ENCODE measurements at places on chromosomes 12 and 14.

GRCh38 chr12:43277651-43278540 is 274.1 kb downstream of the ADAMTS20 start:
- DNase-seq = peak; percentile 90

GRCh38 chr12:11553871-11554533 is 95.5 kb upstream of the ETV6 start:
- DNase-seq = peak; percentile 73

DNA sequence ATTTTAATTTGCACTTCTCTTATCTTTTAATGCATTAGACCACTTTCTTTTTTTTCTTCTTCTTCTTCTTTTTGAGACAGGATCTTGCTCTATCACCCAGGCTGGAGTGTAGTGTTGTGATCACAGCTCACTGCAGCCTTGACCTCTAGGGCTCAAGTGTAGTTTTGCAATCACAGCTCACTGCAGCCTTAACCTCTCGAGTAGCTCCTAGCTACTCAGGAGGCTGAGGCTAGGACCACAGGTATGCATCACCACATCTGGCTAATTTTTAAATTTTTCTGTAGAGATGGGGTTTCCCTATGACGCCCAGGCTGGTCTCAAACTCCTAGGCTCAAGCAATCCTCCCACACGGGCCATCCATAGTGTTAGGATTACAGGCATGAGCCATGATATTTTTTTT is 12.7 kb downstream of the TMED8 start:
- no peak for DNase-seq

DNA sequence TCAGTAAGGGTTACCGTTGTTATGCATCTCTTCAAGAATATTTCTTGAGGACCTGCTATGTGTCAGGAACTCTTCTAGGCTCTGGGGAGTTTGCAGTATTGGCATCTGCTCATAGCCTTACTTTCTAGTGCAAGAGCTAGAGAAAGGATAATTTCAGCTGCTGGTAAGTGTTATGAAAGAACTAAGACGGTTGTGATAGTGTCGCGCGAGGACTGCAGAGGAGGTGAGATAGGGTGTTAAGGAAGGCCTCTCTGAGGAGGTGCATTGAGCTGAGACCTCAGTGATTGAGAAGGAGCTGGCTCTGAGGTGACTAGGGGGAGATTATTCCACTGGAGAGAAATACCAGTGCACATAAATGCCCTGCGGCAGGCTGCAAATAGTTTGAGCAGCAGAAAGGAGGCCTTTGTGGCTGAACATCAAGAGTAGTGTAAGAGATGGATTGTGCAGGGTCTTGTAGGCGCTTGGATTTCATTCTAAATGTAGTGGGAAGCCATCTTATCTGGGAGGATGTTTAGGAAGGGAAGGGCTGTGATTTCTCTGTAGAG is 824 bp downstream of the DDX55 start:
- DNase-seq = peak; percentile 13

GRCh38 chr12:88325076-88325815 is 183.1 kb downstream of the TMTC3 start:
- peak; percentile 95 for DNase-seq

DNA sequence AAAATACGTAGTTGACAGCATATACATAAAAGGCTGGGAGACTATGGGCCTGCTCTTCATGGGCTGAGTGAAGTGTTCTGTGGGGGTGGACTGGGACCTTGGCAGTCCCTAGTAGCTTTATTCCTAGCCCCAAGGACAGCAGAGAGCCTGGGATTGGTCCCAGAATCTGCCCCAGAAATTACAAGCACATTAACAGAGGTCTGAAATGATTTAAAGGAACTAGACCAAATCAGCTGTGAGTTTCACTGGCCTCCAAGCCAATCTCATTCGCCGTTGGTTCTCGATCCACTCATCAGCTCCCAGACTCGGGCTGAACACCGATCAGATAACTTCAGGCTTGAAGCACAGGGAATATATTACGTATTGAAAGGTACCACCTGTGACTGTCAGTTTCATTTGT is 77.0 kb upstream of the PSMC1 start:
- no peak for DNase-seq

GRCh38 chr14:81519200-81520011 is 14.2 kb downstream of the SEL1L start:
- DNase-seq = peak; percentile 66

DNA sequence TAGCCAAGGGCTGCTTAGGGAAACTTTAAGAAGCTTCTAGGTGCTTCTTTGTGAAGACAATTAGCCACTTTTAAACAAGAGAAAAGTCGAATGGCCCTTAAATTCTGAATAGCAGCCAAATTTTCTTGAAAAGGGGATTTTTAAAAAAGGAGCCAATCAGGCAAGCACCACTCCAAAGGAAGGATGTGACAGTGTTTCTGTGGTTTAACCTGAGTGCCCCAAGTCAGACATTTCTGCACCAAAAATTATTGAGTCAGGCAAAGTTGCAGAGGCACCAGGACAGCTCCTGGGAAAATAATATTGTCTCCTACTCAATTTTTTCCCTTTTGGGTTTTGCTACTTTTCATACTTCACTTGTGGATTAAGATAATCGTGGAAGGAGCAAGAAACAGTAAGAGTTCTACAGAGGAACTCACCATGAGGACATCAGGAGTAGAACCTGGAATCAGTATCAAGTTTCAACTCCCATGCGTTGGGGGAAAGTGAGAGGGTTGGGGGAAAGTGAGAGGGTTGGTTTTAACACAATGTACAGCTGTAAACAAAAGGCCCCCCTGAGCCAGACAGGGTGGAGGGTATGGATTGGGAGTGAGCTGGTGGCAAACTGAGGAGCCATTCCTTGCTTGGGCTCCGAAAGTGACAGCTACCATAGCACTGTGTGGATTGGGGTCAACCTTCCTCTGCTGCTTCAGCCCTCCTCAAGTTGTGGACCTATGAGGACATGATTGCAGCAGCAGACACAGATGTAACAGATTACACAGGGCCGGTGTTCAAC is 90.8 kb downstream of the SLC38A1 start:
- DNase-seq = no peak

- peak; percentile 90 for DNase-seq
Measured at GRCh38 chr14:99654235-99654985, 9.5 kb downstream of the HHIPL1 start.

- peak; percentile 58 for DNase-seq
Measured at GRCh38 chr14:31933716-31934115, 143.4 kb upstream of the ARHGAP5 start.
